ENCODE measurements at places on chromosomes 6 and 20.

- DNase-seq: no peak
Observed at GRCh38 chr6:126027601-126028000, 41.3 kb downstream of the TRMT11 start.

- no peak for DNase-seq
Observed at GRCh38 chr6:41824571-41825569, 37.4 kb downstream of the TOMM6 start.

DNA sequence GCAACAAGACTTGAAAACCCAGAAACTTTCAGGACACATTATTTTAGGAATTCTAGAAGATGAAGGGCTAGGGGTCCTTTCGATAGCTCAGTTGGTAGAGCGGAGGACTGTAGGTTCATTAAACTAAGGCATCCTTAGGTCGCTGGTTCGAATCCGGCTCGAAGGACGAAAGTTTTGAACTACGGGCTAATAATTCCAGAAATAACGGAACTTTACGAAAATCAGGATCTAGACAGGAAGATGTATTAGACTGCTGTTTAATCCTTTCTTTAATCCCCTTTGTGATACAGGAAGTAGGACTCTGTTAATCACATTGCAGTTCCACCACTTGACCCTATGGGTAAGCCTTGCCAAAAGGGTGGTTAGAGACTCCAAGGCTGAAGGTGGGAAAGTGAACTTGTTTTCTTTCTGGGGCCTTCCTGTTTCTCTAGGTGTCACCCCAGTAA, 21.2 kb upstream of the ABT1 start:
- no peak for DNase-seq

DNA sequence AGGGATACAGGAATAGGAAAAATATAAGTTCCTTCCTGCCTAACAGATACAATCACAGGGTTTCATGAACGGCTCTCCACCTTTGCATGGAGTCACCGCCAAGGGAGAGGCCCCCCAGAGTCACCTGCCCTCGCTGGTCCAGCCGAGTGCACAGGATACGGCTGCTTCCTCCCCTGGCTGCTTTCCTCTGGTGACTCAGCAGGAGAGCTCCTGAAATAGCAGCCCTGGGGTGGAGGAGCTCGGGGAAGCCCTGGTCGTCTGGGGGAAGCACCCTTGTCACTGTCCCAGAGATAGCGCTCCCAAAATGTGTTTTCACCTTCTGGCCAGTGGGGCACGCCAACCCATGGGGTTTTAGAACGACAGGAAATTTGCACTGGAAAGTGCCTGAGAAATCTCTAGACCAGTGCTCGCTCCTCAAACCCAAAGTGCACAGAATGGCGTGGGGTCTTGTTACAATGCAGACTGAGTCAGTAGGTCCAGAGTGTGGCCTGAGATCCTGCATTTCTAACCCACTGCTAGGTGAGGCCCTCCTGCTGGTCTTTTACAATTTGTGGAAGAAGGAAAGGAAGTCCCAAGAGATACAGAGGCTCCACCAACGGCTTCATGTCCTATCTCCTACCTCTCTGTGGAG, 35.9 kb upstream of the FAM50B start:
- no peak for DNase-seq

DNA sequence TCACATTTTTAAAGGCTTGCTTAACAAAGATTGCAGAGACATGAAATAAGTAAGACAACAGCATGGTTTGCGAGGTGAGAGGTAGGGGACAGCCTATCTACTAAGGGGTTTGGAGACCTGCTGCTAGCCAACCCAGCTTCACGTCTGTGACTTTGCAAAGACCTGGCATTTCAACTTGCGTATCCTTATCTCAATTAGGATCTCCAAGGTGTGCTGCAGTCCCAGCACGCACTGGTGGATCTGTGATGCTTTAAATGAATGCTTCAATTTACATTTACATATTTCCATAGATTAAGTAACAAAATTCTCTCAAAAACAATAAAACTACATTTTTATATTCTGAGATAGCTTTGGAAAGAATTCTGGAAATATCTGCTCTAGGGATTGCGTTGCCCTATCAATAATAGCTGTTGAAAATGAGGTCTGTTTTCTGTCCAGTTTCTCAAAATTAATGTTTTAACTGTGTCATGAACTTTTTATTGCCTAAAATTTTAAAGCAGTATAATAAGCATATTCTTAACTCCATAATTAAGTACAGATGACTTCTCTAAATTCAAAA, 124.4 kb upstream of the EDN1 start:
- no peak for DNase-seq

DNA sequence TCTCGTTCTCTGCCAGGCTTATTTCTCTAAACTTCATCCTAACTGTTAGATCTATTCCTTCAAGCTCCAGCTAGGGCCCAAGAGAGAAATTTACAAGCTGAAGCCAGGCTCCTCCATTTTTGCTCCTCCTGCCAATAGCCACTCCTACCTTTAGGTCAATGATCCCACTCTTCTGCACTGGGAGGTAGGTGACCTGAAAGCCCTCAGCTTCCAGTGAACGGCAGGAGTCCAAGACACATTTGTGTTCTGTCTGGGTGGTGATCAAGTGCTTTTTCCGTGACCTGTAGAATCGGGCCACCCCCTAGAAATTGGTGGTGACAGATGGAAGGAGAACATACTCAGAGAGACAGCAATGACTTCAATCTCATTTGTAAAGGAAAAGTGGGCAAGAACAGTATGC, 8.9 kb downstream of the NFS1 start:
- DNase-seq: no peak

GRCh38 chr6:117545161-117545595, 57.1 kb downstream of the GOPC start:
- DNase-seq: no peak

GRCh38 chr6:16844183-16844582, 82.9 kb upstream of the ATXN1 start:
- no peak for DNase-seq

GRCh38 chr6:79246891-79247290, 12.4 kb upstream of the HMGN3 start:
- no peak for DNase-seq

- peak; percentile 50 for DNase-seq
Observed at GRCh38 chr6:1604158-1605003, 5.3 kb upstream of the FOXC1 start.

DNA sequence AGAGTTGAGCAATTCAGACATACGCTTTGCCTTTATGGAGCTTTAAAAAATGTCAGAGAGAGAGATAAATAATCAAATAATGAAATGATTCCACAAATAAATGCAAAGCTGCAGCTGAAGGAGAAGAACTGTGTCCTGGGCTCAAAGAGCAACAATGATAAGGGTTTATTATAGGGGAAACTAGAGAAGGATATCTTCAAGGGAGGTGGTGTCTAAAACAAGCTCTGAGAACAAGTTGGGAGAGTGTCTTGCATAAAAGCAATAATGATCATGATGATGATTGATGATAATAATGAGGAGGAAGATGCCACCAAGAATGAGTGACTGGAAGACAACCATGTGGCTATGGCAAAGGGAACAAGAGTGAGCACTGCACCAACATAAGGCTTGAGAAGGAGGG, 164.3 kb downstream of the KIF16B start:
- no peak for DNase-seq

DNA sequence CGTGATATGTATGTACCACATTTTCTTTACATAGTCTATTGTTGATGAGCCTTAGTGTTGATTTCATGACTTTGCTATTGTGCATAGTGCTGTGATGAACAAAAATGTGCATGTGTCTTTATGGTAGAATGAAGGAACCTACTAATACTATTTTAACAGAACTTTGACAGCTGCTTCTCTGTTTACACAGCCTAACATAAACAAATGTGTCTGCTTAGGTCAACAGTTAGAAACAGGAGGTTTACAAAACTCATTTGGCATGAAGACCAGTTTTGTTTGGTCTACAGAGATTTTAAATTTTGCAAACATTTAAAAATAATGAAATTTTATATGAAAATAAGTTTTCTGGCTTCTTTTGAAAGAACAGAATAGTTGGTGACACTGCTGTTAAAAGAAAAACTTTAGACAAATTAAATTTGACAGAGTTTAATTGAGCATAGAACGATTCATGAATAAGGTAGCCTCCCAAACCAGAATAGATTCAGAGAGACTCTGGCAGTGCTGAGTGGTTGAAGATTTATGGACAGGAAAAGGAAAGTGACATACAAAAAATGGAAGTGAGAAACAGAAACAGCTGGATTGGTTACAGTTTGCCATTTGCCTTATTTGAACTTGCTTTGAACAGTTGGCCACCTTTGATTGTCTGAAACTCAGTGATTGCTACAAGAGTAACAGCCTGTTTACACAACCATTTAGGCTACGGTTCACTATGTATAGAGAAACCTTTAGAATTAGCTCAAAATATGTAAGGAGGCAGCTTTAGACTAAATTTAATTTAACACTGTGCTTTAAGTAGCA, 715.8 kb upstream of the HS3ST5 start:
- DNase-seq: no peak
